IMR-90 (cell line): ENCODE measurements at places on chromosomes 11 and 22.

DNA sequence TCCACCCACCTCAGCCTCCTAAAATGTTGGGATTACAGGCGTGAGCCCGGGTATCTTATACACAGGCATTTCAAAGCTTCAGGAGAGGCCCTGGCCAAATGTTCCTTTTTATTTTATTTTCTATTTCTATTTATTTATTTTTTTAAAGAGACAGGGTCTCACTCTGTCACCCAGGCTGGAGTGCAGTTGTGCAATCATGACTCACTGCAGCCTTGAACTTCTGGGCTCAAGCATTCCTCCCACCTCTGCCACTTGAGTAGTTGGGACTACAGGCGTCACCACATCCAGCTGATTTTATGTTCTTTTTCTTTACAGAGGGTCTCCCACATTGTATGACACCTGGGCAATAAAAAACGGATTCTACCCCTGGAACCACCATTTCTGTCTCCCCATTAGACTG lies 71.2 kb downstream of the FBXO7 start:
- H3K27me3 ChIP-seq: peaks cover 6% of the 10 kb centered on the region; the same call in 1 of the 2 replicates
- H3K27ac ChIP-seq: peak overlapping the region; percentile 32; the same call in 1 of the 2 replicates
- no peaks in the 10 kb centered on the region for H3K36me3 ChIP-seq
- DNase-seq: peak; percentile 45

- peaks cover 31% of the 10 kb centered on the region for H3K36me3 ChIP-seq
- H3K27me3 ChIP-seq: peaks cover 22% of the 10 kb centered on the region
- no peak within 1 kb of the TSS for H3K4me3 ChIP-seq
- DNase-seq: no peak
- H3K27ac ChIP-seq: peak within 1 kb of the TSS; percentile 14
These were observed at the start of gene GAL3ST1 for GRCh38 chr22:30574095-30574981. Gene GAL3ST1, minus strand, starts transcription at chr22:30574665. Its CDS starts 17,273 bp downstream, at chr22:30557392.

DNA sequence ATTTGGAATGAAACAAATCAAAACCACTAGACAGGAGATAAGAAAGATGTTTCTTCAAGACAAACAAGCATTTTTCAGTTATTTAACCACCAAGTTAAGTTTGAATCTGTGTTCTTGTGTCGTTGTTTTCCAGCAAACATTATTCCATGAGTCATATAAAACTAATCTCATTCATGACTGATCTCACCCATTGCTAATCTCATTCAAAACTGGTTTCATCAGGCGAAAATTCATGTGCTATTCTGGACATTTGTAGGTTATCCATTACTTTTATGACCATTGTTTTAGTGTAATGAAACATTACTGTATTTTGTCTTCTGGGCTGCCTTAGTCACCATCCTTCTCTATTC lies 221.8 kb downstream of the DDX10 start:
- no peak overlapping the region for H3K27ac ChIP-seq
- H3K27me3 ChIP-seq: no peaks in the 10 kb centered on the region
- DNase-seq: peak; percentile 45
- H3K4me3 ChIP-seq: no peak overlapping the region
- peaks cover 10% of the 10 kb centered on the region for H3K4me1 ChIP-seq
- no peaks in the 10 kb centered on the region for H3K36me3 ChIP-seq

DNA sequence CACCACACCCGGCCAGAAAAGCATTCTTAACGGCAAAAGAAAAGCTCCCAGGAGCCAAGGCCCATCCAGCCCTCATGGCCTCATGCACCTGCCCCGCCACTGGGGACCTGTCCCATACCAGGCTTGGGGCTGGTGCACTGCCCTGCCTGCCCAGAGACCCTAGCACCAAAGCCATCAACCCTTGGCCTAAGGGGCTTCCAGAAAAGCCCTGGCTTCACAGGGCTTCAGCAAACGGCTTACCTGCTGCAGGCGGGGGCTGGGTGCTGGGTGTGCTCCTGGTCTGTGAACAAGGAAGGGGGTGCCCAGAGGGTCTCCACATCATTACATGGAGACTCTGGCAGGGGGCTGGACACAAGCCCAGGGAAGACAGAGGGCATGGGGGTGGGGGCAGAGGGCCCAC lies 89.5 kb downstream of the CELSR1 start:
- no peak overlapping the region for H3K4me3 ChIP-seq
- no peaks in the 10 kb centered on the region for H3K4me1 ChIP-seq
- peaks cover 54% of the 10 kb centered on the region for H3K27me3 ChIP-seq
- no peak overlapping the region for H3K27ac ChIP-seq

- H3K4me3 ChIP-seq: no peak overlapping the region
- H3K4me1 ChIP-seq: no peaks in the 10 kb centered on the region
- DNase-seq: no peak
These were observed 44.0 kb downstream of the MPPED1 start for GRCh38 chr22:43455846-43456245.

DNA sequence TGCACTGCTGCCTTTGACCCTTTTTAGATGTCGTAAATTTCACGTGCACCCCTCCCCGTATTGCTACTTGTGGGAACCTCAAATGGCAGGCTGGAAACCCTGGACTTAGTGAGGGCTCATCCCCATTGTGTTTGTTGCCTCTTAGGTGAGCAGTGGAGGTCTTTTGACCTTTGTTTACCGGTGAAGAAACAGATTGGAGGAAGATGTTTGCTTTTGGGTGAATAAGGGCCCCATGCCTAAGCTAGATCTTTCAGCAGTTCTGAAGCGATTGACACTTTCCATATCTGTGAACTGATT lies 782 bp downstream of the SMARCB1 start:
- no peaks in the 10 kb centered on the region for H3K27me3 ChIP-seq
- H3K4me1 ChIP-seq: peaks cover 23% of the 10 kb centered on the region
- DNase-seq: no peak
- peak overlapping the region; percentile 11; the same call in 1 of the 2 replicates for H3K27ac ChIP-seq

GRCh38 chr11:63837027-63837688 lies 1.8 kb upstream of the MARK2 start:
- H3K36me3 ChIP-seq: no peaks in the 10 kb centered on the region
- no peak overlapping the region for H3K4me3 ChIP-seq
- DNase-seq: peak; percentile 69
- H3K4me1 ChIP-seq: peaks cover 11% of the 10 kb centered on the region
- no peaks in the 10 kb centered on the region for H3K27me3 ChIP-seq
- no peak overlapping the region for H3K27ac ChIP-seq

DNA sequence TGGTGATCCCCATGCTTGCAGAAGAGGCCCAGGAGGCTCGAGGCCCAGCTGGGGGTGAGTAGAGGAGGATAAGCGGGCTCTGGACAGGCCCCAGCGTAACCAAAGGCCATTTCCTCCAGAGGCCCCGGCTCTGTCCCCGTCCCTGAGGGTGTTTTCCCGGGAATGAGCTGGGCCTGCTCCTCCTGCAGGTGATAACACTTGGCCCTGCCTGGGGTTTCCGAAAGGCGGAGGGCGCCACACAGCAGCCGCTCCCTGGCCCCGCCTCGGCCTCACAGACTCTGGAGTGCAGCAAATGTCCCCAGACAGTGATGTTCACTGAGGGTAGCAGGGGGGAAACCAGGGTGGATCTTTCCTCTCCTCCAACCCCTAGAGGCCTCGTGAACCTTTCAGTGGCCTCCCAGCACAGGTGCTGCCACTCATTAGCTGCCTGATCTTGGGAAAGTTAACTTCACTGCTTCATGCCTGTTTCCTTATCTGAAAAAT lies 10.5 kb upstream of the MGAT3 start:
- peaks cover 12% of the 10 kb centered on the region for H3K27me3 ChIP-seq
- H3K27ac ChIP-seq: no peak overlapping the region
- no peaks in the 10 kb centered on the region for H3K36me3 ChIP-seq

DNA sequence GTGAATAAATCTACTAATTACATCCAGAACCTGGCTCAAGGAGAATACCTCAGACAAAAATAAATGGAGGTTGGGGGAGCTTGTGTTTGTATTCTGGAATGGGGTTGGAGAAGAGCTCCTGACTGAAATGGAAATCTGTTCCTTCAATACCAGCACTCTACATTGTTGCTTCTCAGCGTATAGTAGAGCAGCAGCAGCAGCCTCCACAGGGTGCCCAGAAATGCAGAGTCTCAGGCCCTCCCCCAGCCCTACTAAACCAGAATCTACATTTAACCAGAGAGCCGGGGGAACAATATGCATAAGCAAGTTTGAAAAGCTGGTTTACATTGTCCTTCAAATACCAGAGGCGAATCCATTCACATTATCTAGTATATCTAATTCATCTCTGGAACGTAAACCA lies 474.8 kb downstream of the NTM start:
- no peaks in the 10 kb centered on the region for H3K4me1 ChIP-seq
- H3K27me3 ChIP-seq: peaks cover 19% of the 10 kb centered on the region
- H3K4me3 ChIP-seq: no peak overlapping the region
- DNase-seq: no peak
- H3K27ac ChIP-seq: no peak overlapping the region

GRCh38 chr11:126522152-126522551 lies 166.7 kb downstream of the ST3GAL4 start:
- no peak overlapping the region for H3K4me3 ChIP-seq
- no peaks in the 10 kb centered on the region for H3K36me3 ChIP-seq
- DNase-seq: peak; percentile 10
- H3K27me3 ChIP-seq: no peaks in the 10 kb centered on the region
- no peak overlapping the region for H3K27ac ChIP-seq

DNA sequence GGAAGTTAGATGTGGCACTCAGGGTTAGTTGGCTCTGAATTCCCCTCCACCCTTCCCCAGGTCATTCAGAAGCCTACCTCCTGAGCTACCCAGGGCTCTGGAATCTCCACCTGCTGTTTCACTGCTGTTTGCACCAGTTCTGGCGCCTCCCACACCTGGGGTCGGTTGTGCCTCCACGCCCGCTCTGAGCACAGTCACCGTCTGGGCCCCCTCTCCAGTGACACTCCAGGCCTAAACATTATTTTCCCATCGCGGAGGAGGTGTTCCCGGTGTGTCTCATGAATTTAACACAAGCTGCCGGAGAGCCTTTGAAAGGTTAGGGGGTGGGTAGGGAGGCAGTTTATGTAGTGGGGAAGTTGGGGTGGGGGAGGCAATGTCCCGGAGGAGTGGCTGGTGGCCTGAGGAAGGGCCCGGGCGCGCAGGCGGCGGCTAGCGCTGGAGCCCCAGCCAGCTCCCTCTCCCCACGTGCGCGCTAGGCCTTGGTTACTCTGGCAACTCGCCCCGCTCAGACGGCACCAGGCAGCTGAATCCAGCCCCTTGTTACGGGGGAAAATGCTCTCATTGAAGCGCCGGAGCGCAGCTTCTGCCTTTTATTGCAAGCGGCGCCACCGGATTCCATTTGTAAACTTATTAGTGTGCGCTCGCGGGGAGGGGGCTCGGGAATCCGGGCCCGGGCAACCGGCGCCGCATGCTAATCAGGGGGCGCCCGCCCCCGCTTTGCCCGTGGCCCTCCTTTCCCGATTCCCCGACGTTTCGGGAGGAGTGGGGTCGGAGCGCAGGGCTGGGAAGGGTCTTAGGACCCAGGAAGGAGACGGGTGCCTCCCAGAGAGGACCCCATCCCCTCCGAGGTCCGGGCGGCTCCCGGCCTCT lies 52.4 kb downstream of the GRIK4 start:
- H3K36me3 ChIP-seq: no peaks in the 10 kb centered on the region
- no peak overlapping the region for H3K27ac ChIP-seq
- peaks cover 4% of the 10 kb centered on the region; the same call in 1 of the 2 replicates for H3K27me3 ChIP-seq

- H3K4me3 ChIP-seq: no peak overlapping the region
- H3K27ac ChIP-seq: no peak overlapping the region
- no peaks in the 10 kb centered on the region for H3K27me3 ChIP-seq
- no peaks in the 10 kb centered on the region for H3K36me3 ChIP-seq
- DNase-seq: no peak
- peaks cover 14% of the 10 kb centered on the region for H3K4me1 ChIP-seq
These were observed 46.5 kb downstream of the GNB1L start for GRCh38 chr22:19807914-19808872.

DNA sequence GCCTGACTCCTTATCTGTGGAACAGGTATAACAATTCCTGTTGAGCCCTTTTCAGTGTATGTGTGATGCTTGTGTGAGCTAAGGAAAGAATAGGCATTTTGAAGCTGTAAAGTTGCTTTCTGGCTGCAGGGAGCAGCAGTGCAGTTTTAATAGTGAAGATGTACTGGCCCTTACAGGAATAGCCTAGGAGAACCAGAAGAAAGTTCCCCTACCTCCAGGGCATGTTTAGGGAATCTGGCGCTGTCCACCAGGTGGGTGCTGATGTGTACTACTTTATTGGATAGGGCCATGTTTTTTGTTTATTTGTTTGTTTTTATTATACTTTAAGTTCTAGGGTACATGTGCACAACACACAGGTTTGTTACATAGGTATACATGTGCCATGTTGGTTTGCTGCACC lies 11.5 kb downstream of the BMAL1 start:
- H3K27ac ChIP-seq: no peak overlapping the region
- H3K4me1 ChIP-seq: peaks cover 3% of the 10 kb centered on the region
- no peaks in the 10 kb centered on the region; the same call in 1 of the 2 replicates for H3K36me3 ChIP-seq
- no peak overlapping the region for H3K4me3 ChIP-seq

DNA sequence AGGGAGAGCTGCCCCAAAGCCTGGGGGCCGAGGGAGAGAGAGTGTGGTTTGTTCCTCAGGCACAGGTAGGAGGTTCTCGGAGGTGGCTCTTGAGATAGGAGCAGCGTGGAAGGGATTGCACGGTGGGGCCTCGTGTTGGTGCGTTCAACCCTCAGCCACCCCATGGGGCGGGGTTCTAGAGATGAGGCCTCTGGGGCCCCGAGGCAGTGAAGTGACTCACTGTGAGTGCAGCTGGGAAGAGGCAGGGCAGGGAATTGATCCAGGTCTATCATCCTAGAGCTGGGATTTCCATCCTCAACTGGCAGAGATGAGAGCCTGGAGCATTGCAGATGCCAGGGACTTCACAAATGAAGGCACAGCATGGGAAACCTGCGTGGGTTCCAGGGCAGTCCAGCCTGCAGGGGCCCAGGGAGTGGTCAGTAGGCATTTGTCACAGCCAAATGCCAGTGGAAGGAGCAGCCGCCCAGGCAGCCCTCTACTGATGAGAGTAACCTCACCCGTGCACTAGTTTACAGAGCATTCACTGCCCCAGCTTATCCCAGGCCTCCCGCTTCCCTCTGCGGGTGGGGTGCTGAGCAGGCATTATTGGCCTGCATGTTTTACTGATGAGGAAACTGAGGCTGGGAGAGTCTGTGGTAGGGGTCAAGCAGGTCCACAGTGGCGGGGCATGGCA lies 5.1 kb upstream of the SMARCB1 start:
- H3K27ac ChIP-seq: 0 out of 2 replicates have a peak overlapping the region, but pooled peaks have one; percentile 14
- no peak overlapping the region for H3K4me3 ChIP-seq
- no peaks in the 10 kb centered on the region for H3K27me3 ChIP-seq
- peak; percentile 65 for DNase-seq
- H3K4me1 ChIP-seq: peaks cover 22% of the 10 kb centered on the region

DNA sequence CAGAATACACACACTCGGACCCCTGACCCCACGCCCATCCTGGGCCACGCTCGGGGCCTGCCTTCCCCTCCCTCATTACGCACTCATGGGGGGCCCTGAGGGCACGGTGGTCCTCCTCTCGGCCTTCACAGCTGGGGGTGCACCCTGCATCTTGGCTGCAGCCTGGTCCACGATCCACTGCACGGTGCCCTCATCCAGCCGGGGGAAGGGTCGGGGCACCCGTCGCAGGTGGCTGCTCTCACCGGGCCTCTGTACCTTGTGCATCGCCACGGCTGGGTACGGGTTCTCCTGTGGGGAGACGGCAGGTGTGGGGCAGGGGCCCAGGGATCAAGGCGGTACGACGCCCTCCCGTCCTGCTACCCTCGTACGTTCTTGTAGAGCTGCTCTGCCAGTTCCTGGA lies 10.4 kb downstream of the SBF1 start:
- H3K27ac ChIP-seq: no peak overlapping the region
- peaks cover 81% of the 10 kb centered on the region for H3K36me3 ChIP-seq
- no peak for DNase-seq
- H3K27me3 ChIP-seq: no peaks in the 10 kb centered on the region
- no peaks in the 10 kb centered on the region for H3K4me1 ChIP-seq
- H3K4me3 ChIP-seq: no peak overlapping the region
